ENCODE measurements at places on chromosomes 4 and X. TPM values are rescaled to one million over a fixed set of nuclear protein-coding genes. Genes with fewer than 3 reads are reported as not detected.

GRCh38 chr4:39365830-39366771, at the start of gene RFC1:
TSS of gene RFC1 (minus strand) at chr4:39366362. CDS start at chr4:39366241, 121 bp downstream.
- peak; percentile 94 for DNase-seq

GRCh38 chr4:10089346-10089745, 27.3 kb downstream of the WDR1 start:
- no peak for DNase-seq

DNA sequence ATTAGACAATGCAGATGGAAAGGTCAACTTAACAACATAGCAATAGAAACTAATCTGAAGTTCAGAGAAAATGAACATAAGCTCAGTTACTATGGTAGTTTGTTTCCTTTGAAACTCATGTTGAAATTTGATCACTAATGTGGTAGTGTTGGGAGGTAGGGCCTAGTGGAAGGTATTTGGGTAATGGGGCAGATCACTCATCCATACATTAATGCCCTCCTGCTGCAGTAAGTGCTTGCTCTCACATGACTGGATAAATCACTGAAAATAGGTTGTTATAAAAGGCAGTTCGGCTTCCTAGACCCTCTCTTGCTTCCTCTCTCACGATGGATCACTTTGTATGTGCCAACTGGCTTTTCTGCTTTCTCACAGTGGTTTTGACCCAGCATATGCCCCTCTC, 567.4 kb upstream of the GALNT7 start:
- DNase-seq: no peak

- peak; percentile 53 for DNase-seq
Observed at GRCh38 chr4:8738471-8738931, 133.1 kb downstream of the HMX1 start.

DNA sequence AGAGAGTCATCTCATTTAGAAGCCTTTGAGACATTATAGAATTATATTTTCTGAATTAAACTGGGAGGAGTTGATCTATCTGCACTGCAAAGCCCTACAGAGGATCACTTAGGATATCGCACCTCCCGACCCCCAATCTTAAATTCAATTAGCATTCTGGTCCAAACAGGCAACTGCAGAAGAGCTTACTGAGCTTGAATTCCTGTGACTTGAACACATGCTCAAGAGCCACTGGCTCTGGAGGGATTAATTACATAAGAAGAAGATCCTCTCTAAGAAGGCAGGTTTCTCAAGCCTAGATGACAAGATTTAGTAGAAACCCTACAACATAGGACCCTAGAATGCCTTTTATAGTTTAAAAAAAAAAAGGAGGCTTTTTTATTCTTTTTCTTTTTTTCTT, 548.9 kb downstream of the ARAP2 start:
- DNase-seq: no peak

GRCh38 chrX:80266287-80266686, 154.0 kb upstream of the TENT5D start:
- DNase-seq: no peak

Gene TLR2
- 5.1 TPM for total RNA-seq

Gene ZDHHC15
- 2.0 TPM for total RNA-seq

Gene GNRHR
- not detected for total RNA-seq

Gene SH3TC1
- 16.5 TPM for total RNA-seq

Gene IL3RA
- total RNA-seq: 7.6 TPM

Gene BMX
- 1.8 TPM for total RNA-seq

Data from cardiac septum (tissue), 1 donor.